Kasumi-1 (cell line): ENCODE measurements at places on chromosomes 16 and 17.

DNA sequence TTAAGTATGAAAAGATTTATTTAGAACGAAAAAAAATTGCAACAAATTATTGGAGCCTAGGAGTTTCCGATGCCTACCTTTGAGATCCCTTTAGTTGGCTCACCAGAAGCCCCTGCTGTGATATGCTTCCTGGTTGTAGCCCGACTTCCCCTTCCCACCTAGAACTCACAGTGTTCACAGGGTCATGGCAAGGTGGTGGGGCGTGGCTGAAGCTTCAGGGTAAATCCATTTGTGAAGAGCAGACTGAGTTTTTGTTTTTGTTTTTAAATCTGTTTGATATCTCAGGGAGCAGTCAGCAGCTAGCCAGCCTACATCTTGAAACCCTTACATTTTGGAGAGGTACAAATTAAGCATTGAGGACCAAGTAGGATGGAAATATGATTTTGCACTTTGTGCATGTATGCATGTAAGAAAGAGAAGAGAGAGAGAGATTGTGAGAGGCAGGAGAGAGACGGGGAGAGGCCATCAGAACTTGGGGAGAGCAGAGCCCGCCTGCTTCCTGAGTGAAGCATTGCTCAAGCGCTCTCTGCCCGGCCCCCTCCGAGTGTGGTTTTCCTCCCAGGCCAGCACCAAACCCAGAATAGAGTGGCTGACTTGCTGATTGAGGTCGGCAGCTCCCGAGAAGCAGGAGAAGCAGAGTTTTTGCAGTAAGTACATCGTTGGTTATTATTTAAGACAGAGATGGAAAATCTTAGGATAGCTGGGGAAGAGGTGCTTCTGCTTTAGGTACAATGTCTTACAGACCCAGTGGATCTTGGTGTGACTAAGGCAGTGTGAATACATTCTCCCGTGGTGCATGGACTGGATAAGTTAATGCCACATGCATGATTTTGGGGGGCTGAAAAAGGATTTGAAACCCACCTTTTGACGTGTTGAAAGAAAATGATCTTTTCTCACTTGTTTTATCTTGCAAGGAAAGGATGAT is 64.2 kb downstream of the SPECC1 start:
- DNase-seq: peak; percentile 77

DNA sequence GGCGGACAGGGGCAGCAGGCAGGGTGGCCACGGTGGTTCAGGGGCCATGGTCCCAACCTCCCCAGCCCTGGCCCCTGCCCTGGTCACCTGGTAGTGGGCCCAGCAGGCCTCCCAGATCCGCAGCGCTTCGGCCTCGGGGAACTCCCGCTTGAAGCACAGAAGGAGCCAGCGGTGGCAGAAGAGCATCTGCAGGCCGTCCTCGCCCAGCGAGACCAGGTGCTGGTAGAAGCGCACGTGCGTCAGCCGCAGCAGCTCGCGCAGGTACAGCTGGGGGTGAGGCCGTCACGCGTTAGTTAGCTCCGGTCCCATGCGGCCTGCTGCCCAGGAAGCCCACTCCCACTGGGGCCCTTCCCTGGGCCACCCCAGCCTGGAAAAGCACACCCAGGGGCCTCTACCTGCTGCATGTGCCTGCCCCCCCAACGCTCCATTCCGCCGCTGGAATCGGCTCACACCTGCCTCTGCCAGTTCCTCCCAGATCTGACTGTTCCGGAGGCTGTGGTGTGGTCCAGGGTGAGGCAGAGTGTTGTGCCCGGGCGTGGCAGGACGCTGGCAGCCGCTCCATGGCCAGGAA is 90.8 kb downstream of the TBC1D16 start:
- DNase-seq: no peak

DNA sequence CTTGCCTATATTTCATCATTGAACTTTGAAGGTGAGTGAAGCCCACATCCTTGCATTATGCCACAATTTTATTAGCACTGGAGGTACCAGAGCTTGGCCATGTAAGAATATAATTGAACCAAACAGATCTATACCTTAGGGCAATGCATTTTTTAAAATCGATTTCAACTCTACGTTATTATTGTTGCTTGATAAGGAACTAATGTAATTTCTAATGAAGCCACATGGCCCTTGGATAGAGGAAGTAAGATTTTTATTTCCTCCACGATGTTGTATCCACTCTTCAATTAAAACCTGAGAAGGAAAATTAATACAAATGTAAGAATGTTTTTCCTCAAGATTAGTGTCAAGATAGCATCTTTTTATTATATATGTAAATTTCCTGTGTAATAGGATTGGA is 370.0 kb upstream of the EEF2KMT start:
- DNase-seq: no peak

- no peak for DNase-seq
Measured at GRCh38 chr17:40936976-40937375, 470 bp downstream of the KRT23 start.

GRCh38 chr16:68472581-68472980 is 24.3 kb upstream of the SMPD3 start:
- no peak for DNase-seq

DNA sequence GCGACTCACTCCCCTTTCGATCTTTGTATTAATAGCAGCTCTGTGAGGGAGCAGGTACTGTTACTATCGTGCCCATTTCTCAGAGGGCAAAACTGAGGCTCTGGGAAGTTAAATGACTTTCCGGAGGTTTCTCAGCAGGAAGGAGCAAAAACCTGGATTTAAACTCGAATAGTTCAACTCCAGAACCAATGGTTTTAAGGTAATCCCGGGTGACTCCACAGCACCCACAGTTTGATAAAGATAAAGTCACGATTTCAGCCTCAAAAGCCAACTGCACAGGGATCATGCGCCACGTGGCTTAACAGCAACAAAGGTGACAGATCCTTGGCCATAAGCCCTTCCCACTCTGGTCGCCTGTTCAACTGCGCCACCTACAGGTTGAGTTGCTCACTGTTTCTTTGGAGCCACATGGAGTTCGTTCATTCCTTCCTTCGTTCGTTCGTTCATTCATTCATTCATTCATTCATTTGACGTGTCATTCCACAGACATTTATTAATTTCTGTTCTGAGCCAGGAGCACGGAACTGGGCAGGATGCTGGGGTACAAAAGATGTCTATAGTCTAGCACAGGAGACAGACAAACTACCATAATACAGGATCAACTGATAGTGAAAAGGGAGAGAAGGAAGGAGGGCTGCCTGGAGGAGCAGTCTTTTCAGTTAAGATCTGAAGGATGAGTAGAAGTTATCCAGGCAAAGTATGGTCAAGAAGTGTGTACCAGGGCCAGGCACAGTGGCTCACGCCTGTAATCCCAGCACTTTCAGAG is 134.8 kb downstream of the HS3ST2 start:
- peak; percentile 51 for DNase-seq

GRCh38 chr17:41556306-41556705 is 15.6 kb downstream of the KRT9 start:
- DNase-seq: no peak

- DNase-seq: no peak
Measured at GRCh38 chr16:56075732-56076388, 115.4 kb upstream of the GNAO1 start.

GRCh38 chr16:1261131-1261892 is 5.4 kb downstream of the TPSD1 start:
- no peak for DNase-seq

DNA sequence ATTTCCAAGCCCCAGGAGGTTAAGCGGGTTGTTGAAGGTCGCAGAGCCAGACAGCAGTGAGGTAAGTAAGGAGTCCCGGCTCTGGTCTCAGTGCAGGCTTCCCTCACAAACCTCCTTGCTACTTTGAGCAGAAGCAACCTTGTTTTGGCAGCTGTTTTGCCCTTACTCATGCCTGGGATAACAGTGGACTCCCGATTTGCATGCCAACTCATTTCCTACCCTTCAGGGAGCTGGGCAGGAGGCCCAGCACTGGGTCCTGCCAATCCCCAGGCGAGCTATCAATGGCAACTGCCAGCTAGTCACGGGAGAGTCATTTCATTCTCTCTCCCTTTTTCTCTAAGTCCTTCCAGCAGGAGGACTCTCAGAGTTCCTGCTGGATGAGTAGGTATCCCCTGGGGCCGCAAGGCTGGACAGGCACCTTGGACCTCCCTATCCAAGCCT is 72.0 kb upstream of the KSR1 start:
- no peak for DNase-seq

DNA sequence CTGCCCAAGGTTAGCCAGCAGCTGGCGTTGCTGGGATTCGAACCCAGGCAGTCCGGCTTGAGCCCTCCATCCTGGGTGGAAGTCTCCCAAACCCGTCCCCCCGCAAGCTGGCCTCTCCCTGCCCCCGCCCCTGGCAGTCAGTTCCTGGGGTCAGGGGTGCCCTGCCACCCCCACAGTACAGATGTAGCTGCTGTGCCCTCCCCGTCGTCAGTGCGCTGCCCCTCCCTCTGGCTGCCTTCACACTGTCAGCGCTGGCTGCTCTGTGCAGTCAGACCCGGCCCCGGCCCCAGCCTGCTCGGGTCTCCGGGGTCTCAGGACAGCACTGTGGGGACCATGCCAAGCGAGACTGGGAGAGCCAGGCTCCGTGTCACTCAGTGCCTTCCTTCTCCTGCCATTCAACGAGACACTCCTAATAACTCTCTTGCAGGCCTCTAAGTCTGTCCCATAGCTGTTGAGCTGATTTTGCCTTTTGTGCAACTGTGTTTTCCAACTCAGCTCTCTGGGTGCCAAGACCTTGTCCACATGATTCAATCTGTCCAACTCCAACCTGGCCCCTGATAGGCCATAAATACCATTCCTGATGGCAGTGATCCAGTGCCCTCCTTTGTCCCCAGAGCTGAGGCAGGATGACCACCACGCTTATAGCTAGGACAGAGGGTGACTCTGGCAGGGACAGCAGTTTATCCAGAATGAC is 55.5 kb upstream of the IL34 start:
- no peak for DNase-seq

DNA sequence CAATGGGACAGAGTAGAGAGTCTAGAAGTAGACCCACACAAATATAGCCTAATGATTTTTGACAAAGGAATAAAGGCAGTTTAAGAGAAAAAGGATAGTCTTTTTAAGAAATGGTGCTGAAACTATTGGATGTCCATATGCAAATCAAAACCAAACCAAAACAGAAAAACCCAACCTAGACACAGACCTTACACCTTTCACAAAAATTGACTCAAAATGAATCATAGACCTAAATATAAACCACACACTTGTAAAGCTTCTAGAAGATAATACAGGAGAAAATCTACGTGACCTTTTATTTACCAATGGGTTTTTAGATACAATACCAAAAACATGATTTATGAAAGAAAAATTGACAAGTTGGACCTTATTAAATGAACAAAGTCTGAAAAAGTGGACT is 66.4 kb upstream of the MPHOSPH6 start:
- no peak for DNase-seq

- no peak for DNase-seq
Measured at GRCh38 chr17:40351359-40352236, 12.9 kb downstream of the GJD3 start.

GRCh38 chr17:35912942-35913341 is 17.6 kb downstream of the RDM1 start:
- no peak for DNase-seq

GRCh38 chr17:34066528-34066927 is 188.6 kb upstream of the CCL2 start:
- no peak for DNase-seq

GRCh38 chr17:82844796-82845162 is 5.0 kb upstream of the ZNF750 start:
- no peak for DNase-seq

- no peak for DNase-seq
Measured at GRCh38 chr17:42518046-42518754, 17.8 kb upstream of the NAGLU start.

DNA sequence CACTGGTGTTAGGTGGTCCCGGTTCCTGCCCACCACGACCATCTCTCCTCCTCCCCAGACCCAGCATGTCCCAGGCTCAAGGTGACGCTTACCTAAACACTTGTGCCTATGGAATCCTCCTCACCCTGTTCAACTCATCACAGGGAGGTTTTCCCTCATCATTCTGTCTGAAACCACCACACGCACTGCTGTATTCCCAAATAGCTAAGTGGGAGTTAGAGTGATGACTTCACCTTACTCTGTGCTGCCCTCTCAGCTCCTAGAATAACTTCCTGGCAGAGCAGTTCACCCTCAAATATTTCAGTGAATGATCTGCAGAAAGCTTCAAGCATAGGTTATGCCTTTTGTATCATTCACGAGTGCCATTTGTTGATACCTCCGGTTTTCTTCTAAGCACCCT is 216.5 kb downstream of the CPPED1 start:
- no peak for DNase-seq

DNA sequence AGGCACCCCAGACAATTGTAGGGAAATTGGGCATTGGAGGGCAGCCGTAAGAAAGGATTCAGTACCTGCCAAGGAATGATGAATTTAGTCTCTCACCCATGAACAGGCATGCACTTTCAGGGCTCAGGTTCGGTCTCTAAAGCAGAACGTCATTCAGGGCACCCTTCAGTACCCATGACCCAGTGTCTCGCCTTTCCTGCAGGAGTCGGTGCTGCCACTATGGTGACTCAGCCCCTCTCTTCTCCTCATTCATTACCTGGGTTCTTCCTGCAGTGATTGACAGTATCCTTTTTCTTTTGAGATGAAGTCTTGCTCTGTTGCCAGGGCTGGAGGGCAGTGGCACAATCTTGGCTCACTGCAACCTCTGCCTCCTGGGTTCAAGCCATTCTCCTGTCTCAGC is 8.4 kb downstream of the SOST start:
- DNase-seq: no peak

DNA sequence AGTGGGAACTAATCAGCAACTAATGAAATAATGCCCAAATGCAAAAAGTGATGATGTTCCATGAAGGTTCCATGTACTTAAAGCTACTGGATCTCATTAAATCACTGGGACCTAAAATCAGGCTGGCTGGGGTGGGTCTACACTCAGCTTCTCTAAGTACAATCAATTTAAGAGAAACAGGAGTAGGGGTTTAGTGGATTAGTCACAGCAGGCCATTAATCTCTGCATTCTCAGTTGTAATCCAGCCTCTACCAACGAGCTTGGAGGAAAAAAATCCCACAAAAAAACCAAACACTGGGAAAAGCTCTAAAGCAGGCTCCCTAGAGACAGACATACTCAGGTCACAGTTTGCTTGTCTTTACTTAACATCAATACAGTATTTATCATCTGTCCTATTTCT is 15.0 kb downstream of the CA10 start:
- no peak for DNase-seq

DNA sequence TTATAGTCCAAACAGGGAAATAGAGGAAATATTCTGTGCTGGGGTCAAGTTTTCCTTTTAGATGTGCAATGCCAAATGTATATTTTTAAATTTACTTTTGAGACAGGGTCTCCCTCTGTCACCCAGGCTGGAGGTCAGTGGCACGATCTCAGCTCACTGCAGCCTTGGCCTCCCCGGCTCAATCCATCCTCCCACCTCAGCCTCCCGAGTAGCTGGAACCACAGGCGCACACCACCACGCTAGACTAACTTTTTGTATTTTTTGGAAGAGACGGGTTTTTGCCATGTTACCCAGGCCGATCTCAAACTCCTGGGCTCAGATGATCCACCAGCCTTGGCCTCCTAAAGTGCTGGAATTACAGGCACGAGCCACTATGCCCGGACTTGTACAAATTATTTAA is 25.8 kb upstream of the MED13 start:
- DNase-seq: no peak

DNA sequence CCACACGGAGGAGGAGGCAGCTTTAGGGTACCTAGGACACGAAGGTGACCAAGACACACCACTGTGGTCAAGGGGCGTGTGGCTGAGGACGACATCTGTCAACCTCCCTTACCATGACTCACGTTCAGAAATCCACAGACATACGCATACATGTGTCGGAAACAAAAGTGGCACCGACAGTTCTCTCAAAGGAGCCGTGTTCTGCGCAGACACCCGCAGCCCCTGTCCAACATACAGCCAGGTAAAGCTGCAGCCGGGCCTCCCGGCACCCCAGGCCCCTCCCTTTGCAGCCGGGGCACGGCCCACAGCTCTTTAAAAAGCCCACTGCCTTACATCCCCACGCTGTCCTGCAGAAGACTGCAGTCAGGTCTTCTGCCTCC is 40.5 kb upstream of the KLHDC4 start:
- no peak for DNase-seq
